ENCODE measurements at places on chromosomes 13 and 19.

DNA sequence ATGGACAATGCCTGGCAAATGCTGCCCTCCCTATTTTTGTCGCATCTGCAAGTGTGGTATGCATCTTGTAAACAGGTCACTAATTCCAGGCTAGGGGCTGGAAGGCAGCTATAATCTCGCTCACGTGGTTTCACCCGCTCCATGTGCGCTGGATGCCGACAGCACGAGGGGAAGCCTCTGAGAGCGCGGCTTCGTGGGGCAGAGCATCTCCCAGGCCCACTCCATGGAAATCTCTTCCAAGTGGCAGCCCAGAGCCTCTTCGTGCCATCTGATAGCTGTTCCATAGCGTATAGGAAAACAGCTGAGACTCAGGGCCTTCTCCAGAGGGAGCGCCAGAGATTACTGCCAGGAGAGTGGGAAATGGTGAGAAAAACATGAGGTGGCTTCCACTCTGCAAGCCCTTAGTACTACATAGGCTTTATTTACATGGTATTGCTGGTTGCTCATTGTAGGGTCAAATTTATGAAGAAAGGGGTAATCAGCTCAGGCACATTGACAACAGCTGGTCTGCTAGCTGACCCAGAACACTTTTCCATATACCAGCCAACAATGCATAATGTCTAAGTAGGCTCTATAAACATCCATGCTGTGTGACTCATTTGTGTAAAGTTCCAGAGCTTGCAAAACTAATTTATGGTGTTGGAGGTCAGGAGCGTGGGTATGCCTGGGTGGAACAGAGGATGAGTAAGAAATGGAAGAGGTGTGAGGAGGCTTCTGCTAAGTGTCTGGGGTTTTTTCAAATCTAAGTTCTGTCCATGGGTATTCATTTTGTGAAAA lies 165.2 kb downstream of the SHISA2 start:
- no peak for DNase-seq

GRCh38 chr19:347946-348861 lies 3.6 kb upstream of the MIER2 start:
- DNase-seq: no peak

GRCh38 chr19:47626238-47626637 lies 17.3 kb downstream of the BICRA start:
- DNase-seq: no peak

DNA sequence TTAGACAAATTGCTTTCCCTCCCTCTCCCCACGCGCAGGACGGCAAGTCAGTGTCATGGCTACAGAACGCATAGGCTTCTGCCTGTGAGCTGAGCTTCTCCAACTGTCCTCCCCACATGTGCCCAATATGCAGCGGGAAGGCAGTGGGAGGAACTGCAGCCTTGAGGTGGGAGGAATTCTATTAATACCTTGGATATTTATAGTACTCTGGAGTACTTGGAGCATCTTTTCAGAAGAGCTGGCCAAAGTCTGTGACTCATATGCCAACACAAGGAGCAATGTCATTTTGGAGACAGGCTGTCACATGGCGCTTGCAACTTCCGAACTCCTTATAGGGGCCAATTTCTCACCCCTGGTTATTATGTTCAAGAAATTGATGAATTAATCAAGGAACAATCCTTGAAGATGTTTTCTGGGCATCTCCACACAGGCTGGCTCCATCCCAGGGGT lies 245.0 kb upstream of the SERP2 start:
- no peak for DNase-seq

- DNase-seq: peak; percentile 24
Measured at GRCh38 chr19:13430790-13431582, 75.3 kb downstream of the CACNA1A start.

GRCh38 chr19:4589579-4590410 lies 30.3 kb upstream of the SEMA6B start:
- DNase-seq: no peak

- DNase-seq: no peak
Measured at GRCh38 chr13:41952749-41953148, 8.2 kb downstream of the VWA8 start.
